HS-5 (cell line): ENCODE measurements at places on chromosomes 16 and 17.

DNA sequence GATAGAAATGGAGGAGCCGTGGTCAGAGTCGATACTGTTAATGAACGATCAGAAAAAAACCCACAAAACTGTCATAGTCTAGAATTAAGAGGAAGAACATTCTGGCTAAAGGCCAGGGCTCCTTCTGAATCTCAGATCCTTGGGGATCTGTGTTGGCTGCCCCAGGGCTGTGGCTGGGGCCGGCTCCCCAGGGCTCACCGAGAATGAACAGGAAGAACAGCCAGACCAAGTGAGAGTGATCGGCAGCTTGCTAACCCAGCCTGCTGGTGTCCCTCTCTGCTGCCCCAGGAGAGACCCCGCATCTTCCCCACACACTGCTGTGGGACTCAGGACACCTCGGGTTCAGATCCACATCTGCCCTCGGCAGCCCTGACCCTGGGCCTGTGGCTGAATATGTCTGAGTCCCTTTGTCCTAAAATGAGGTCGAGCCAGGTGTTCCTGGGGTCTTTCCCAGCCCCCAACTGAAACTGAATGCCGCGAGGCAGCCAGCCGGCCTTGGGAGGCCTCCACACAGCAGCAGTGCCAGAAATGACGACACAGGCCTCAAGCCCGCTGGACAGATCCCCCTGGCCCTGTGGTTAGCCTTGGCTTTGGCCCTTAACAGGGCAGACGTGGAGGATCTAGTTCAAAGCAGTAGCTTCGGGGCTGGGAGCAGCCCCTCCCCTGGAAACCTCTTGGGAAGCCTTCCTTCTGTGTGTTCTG, 23.9 kb upstream of the CLEC18A start:
- DNase-seq = no peak

- no peak for DNase-seq
These were observed 540.4 kb upstream of the CDH11 start for GRCh38 chr16:65662256-65662655.

- DNase-seq = no peak
These were observed 10.1 kb upstream of the TMEM219 start for GRCh38 chr16:29951625-29952365.

DNA sequence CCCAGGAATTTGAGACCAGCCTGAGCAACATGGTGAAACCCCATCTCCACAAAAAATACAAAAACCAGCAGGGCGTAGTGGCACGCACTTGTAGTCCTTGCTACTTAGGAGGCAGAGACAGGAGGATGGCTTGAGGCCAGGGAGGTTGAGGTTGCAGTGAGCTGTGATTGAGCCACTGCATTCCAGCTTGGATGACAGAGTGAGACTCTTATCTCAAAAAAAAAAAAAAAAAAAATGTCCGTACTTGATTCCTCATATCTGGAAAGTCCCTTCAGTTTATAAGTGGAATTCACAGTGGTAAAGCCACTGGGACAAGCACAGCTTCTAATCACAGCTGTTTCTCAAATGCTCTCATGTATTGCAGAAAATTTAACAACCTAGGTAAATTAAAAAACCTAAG, 78.6 kb upstream of the CREBBP start:
- no peak for DNase-seq

DNA sequence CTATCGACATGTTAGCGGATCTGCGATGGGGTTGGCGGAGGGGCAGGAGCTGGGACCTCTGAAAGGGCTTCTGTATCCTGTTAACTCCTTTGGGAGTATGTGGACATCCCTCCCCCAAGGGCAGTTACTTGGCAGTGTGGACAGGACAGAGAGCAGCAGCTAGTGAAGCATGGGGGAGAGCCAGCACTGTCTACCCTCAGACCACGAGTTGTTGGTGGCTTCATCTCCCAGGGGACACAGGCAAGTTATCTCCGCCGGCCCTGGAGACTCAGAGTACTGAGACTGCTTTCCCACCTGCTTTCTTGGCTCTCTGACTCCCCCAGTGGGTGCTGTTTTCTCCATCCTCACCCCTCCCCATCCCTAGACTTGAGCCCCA, 5.3 kb upstream of the GFAP start:
- DNase-seq = no peak

DNA sequence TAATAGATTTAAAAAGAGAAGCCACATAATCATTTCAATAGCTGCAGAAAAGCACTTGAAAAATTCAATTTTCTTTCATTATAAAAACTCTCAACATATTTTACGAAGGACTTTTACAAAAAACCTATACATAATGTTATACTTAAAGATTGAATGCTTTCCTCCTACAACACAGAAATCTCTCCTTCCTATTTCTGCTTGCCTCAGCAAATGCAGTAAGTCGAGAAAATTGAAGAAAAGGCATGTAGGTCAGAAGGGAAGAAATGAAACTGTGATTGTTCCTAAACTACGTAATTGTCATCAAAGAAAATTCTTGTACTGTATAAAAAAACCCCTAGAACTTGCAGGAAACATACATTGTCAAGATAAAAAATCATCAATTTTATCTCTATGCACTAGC, 267.1 kb downstream of the BCAS3 start:
- no peak for DNase-seq

GRCh38 chr17:45333702-45334092, 16.9 kb upstream of the MAP3K14 start:
- DNase-seq = no peak

DNA sequence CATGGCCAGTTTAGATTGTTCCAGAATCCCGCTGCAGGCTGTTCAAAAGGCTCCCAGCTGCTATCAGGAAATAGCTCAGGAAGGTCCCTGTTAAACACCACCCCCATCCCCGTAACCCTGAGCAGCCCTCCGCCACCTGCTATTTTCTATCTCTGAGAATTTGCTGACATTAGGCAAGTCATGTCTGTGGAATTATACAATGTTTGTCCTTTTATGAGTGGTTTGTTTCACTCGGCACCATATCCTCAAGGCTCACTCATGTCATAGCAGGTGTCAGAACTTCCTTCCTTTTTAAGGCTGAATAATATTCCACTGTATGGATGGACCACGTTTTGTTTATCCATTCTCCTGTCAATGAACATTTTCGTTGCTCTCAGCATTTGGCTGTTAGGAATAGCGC, 164.3 kb upstream of the FOXF1 start:
- no peak for DNase-seq

DNA sequence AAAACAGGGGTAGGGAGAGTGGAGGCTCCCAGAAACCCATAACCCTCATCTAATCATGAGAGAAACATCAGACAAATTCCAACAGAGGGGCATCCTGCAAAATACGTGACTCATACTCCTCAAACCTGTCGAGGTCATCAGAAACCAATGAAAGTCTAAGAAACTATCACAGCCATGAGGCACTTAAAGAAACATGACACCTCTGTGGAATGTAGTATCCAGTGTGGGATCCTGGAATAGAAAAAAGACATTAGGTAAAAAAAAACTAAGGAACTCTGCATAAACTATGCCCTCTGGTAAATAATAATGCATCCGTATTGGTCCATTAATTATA, 16.4 kb downstream of the CDH5 start:
- peak; percentile 86 for DNase-seq

DNA sequence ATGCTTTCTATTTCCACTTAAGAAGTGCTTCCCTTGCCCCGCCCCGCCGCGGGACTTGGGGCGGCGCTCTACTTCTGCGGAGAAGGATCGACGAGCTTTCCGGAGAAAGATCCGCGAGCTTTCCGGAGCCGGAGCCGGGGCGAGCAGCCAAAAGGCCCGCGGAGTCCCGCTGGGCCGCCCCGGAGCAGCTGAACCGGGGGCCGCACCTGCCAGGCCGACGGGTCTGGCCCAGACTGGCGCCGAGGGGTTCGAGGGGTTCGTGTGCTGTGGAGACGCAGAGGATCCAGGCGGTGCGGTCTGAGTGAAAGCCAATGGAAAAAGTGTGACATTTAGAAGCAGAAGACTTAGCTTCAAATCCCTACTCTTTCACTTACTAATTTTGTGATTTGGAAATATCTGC, 50.8 kb downstream of the TBC1D26 start:
- no peak for DNase-seq

DNA sequence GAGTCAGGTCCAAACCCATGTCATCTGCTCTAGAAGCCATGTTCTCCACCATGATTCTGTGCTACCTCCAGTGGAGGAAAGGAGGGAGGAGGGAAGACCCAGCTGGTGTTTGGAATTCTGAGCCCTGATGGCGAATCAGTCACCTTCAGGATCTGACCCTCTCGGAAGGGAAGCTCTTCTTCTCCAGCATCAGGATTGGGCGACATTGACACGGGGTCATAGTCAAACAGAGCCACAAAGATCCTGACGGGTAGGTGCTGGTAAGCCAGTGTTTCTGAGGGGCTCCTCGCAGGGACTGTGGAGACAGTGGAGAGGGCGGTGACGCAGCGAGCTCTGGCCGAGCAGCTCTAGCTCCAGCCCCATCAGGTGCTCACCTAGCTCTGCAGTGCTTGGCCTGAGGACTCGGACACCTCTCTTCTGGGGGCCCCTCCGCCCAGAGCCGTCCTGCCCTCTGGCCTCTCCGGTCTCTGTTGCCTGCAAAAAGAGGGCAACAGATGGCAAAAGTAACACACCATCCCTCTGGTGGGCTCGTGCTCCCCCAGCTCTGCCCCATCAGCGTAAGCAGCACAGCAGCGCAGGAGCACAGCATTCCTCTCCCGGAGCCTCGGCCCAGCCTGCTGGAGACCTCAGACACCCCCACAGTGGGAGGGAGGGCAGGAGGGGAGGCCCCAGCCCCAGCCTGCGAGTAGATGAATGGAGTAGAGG, 21.0 kb downstream of the TSPOAP1 start:
- no peak for DNase-seq

DNA sequence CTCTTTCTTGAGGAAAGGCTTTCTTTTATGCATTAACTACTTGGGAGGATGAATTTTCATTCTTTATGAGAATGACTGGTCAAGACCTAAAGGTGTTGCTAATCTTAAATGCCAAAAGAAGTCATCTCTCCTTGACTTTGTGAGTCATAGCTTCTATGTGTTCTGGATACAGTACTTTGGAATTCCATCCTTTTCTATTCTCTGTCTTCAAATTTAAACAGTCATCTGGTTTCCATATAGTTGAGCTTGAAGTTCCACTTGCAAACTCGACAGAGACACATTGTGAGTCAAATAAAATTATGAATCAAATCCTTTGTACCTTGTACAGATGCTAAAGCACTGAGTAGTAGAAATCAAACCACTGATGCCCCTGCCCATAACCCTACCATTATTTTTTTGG, 271.9 kb upstream of the PMFBP1 start:
- DNase-seq = no peak

DNA sequence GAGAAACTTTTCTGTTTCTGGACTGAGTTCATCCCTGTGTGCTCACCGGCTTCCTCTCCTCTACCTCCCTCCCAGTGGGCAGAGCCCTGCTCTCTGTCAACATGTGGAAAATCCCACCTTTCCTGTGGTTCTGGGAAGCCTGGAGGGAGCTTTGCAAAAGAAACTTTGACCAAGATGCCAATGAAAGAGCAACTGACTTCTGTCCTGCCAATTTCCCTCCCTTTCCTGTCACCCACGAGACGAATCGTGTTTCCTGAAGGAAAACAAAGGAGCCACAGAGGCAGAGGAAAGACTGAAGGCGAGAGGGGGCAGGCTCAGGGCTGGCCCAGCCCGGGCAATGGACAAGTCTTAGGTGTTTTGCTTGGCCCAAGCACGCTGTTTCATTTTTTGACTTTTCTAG, 82.8 kb downstream of the PLCG2 start:
- no peak for DNase-seq

DNA sequence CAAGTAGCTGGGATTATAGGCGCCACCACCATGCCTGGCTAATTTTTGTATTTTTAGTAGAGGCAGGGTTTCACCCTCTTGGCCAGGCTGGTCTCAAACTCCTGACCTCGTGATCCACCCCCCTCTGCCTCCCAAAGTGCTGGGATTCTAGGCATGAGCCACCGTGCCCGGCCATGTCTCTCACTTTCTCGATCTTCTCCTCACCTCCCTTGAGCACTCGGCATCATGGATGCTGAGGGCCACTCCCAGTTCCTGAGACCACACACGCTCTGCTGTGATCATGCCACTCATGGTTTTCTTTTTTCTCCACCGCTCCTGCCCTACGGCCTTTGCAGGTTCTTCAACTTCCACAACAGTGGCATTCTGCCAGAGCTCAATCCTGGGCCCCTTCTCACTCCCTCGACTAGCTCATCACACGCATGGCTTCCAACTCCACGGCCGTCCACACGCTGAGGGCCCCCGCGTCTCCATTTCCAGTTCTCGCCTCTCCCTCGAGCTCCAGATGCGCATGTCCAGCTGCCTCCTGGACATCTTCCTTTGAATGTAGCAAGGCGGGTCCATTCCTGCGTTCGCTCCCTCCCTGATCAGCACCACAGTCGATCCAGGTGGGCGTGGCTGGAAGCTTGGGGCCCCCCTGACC, 5.5 kb upstream of the NCBP3 start:
- no peak for DNase-seq

GRCh38 chr16:85321509-85322271, 209.4 kb upstream of the CIBAR2 start:
- DNase-seq = no peak

DNA sequence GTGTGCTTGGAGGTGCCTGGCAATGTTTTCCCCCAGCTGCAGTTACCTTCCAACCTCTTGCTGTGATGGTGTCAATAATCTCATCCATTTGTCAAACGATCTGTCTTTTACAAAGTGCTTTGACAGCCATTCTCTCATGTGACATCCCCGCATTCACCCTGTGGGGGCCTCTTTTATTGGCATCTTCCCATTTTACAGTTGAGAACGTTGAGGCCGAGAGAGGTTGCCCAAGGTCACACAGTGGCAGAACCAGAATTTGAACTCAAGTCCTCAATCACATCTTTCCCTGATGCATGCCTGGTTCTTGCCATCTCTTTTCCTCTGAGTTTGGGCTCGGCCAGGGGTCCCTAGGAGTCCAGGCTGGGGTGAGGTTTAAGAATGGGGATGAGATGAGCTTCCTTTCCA, 1.5 kb downstream of the TAOK2 start:
- no peak for DNase-seq

DNA sequence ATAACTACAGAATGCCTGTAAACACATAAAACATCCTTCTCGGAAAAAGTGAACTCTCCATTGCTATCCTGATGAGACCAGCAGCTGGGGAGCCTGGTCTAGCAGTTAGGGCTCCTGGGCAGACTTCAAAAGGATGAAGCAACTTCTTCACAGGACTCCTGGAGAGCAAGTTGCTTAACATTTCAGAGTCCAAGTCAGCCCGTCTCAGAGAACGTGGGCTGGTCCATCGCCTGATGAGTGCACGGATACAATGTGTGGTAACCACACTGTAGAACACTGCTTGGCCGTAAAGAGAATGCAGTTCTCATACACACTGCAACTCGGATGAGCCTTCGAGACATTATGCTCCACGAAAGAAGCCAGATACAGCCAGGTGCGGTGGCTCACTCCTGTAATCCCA, 52.7 kb downstream of the TMEM235 start:
- no peak for DNase-seq

- DNase-seq = no peak
These were observed 4.0 kb downstream of the EFNB3 start for GRCh38 chr17:7709031-7709430.

GRCh38 chr16:82456683-82457082, 170.1 kb upstream of the CDH13 start:
- DNase-seq = peak; percentile 2

DNA sequence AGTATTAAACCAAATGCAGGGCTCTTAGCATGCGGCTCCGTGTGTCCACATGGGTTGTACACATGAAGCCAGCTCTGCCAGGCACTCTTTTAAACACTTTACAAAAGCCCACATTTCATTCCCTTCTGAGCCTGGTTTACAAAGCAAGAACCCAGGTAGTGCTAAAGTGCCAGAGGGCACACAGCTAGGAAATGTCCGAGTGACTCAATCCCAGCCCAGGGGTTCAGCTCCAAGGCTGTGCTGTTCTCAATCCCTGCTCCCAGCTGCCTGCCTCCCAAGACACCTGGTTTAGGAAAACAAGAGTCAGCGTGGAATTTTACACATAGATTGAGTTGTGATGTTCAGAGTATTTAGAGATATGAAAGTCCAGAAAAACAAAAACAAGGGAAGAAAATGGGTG, 13.3 kb upstream of the DCAF7 start:
- no peak for DNase-seq
